ENCODE measurements at places on chromosomes 2 and 18.
A peak's percentile ranks its signal among the peaks of the same experiment; 100 is the strongest.

GRCh38 chr2:238130111-238130695, 8.3 kb upstream of the KLHL30 start:
- no peak for DNase-seq

DNA sequence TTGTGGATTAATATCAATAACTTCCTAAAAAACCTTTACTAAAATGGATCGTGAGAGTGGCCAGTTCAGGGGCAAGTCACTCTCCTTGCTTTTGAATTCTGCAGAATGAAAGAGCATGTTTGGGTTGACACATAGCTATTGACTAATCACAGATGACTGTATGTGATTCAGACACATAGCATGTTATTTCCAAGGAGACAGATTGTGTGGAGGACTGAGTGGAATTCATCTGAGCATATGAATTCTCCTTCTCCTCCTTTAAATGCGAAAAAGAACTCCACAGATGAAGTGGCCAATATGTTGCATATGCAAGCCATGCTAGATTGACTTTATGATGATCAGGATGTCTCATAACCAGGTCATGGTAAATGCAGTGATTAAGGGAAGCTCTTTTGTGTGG, 249.4 kb upstream of the FAM98A start:
- no peak for DNase-seq

DNA sequence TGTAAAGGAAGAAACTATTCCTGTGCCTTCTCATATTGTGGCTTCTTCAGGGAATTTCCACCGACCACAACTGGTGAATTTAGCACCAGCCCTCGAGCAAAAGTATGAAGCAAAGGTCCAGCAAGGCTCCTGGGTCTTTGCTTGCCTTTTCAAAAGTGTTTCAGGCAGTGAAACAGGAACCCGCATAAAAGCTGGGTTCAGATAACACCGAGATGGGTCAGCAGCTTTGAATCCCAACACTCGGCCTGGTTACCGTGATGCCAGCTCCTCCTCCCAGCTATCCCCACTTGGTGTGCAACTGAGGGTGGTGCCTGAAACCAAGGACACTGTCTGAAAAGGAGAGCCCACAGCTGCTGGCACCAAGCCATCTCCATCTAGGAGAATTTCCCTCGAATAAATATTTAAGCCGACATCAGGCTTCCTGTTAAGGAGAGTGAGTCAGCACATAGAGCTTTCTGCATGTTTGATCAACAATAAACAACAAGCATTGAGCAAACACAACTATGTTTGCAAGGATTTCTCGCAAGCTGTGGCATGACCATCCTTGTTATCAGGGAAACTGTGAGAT, 69.5 kb downstream of the ANTXR1 start:
- no peak for DNase-seq

DNA sequence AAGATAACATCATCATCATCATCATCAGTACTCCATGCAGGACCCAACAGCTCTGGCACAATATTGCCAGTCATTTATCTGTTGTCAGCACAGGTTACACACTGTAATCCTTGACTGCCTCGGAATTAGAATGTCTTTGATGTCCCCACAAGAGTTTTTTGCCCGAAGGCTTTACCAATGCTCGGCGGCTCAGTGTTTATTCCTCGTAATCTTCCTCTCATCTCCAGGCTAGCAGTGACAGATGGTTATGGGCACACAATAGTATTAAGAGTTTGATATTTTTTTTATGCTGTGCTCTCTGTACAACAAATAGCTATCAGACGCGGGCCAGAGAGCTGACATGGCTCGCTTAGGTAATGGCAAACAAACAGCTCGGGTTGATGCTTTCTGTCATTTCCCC, 515.2 kb downstream of the ZEB2 start:
- peak; percentile 28 for DNase-seq

- no peak for DNase-seq
Measured at GRCh38 chr18:75545189-75545588, 117.7 kb upstream of the SMIM21 start.

DNA sequence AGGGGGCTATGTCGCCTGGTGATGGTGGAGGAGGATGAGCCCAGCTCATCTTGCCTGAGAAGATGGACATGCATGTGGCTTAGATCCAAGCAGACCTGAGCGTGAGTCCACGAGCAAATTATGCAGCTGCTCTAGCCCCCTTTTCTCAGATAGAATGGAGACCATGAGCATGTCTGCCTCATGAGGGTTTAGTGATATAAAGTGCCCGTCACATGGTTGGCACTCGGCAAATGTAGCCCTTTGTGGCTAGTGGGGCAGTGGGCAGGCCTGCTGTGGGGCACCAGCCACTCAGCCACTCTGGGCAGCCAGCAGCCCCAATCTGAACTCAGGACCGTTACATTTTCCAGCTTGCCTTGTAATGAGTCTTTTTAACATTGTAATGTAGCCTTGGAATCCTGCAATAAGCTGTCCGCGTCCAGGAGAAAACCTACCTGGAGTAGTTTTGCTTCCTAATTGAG, 92.1 kb upstream of the HS6ST1 start:
- no peak for DNase-seq

GRCh38 chr2:11896386-11896785, 150.0 kb downstream of the LPIN1 start:
- DNase-seq: no peak

DNA sequence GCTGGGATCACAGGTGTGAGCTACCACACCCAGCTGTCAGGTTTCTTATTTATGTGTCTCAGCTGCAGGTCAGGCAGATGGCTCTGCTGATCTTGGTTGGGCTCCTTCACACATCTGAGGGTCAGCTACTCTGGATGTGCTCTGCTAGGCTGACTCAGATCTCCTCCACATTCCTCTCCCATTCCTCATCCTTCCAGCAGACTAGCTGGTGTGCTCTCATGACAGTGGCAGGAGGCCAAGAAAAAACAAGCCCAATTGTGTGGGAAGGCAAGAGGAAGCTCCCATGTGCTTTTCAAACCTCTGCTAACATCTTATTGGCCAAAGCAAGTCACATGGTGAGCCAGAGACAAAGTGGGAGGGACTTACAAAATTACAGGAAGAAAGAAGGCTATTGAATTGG, 11.7 kb upstream of the MSH6 start:
- no peak for DNase-seq

DNA sequence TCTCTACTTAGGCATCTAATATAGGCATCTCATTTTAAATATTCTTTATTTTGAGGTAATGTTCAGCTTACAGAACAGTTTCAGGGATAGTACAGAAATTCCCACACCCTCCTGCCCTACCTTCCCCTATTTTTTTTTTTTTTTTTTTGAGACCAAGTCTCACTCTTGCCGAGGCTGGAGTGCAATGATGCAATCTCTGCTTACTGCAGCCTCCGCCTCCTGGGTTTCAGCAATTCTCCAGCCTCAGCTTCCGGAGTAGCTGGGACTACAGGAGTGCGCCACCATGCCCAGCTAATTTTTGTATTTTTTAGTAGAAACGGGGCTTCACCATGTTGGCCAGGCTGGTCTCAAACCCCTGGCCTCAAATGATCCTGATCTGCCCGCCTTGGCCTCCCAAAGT, 97.6 kb downstream of the EPB41L5 start:
- no peak for DNase-seq

GRCh38 chr2:128543036-128543435, 224.4 kb upstream of the HS6ST1 start:
- DNase-seq: no peak

DNA sequence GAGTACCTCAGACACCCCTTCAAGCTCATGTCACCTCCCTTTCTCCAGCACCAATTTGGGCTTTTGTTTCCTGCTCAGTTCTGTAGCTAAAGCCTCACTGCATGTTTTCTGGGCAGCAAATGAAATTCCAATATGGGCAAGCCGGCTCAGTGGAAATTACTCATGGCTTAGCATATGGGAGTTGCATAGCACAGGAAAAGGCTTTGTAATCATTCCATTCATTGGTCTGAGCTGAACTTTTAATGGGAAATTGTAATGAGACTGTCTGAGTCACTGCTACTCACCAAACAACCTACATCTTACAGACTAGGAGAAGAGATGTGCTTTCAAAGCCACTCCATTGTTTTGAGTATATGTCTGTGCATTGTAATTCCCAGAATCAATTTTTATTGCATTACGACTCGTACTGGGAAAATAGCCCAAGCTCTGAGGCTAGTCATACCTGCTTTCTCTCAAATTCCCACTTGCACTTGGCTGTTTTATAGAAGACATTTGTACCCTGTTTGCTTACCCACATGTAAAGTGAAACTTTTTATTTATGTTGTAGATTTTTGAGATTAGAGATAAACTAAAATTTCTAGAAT, 139.5 kb upstream of the LRATD1 start:
- no peak for DNase-seq

GRCh38 chr2:64768491-64769005, 114.8 kb upstream of the SERTAD2 start:
- DNase-seq: no peak
